SK-N-SH treated with all-trans-retinoic acid at 6 μM for 48 hours (cell line): ENCODE measurements at places on chromosomes 2 and 18.

GRCh38 chr18:77749089-77749488, 499.4 kb downstream of the GALR1 start:
- ATAC-seq: no peak

DNA sequence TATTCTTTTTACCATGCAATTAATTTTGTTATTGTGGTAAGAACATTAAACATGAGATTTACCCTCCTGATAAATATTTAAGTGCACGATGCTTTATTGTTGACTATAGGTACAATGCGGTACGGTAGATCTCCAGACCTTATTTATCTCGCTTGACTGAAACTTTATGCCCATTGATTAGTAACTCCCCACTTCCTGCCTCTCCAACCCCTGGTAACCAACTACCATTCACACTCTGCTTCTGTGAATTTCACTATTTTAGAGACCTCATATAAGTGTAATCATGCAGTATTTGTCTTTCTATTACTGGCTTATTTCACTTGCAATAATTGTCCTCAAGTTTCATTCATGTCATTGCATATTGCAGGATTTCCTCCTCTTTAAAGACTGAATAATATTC, 195.7 kb upstream of the ID2 start:
- no peak for ATAC-seq

DNA sequence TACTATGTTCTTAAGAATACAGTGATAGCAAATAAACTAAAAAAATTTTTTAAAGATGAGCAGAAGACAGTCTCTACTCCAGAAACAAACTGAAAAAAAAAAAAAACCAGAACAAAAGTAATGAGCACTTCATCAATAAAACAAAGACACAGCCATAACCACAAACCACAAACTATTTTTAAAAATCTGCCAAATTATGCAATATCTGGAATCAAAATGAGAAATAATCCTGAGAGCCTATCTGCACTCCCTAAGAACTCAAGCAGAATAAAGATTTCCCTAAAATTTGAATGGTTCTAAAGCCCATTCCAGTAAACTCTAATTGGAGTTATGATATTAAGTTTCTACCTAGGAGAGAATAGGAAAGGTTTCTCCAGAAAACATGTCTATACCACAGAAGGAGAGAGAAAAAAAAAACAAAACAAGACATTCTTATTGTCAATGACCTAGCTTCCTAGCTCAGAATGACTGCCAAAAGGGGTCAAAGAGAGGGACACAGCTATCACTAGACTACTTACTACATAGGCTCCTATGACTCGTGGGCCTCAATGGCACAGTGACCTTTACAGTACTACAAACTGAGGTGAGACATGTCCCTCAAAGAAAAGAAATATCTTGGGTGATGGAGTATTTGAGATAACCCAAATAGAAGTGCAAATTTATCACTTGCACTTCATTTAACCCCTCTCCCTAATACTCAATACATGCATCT, 262.8 kb downstream of the ZEB2 start:
- no peak for ATAC-seq

DNA sequence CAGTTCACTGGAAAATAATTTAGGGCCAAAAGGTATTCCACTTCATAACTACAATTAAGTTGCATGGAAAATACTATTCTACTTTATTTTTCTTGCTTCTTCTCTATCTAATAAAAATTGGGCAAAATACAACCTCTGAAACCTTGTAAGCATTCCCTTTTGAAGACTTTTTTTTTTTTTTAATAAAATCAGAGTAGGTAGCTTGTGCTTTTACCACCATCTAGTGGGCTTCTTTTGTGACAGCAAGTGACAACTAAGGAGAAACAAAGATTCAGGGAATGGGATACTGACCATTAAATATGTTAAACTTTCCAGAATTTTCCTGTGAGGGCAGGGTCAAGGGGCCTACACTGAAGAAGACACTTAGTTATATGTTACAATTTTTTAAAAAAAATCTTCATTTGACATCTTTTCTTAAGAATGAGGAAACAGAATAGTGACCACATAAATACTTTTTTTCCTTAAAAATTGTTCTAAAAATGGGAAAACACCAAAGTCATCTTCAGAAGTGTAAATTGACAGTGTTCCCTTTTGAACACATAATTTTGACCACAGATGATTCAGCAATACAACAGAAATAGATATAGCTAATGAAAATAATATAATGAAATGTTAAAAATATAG, 1183.2 kb upstream of the ACVR2A start:
- peak; percentile 40; the same call in 1 of the 3 replicates for ATAC-seq

GRCh38 chr2:138649571-138649970, 130.6 kb downstream of the NXPH2 start:
- ATAC-seq: no peak

DNA sequence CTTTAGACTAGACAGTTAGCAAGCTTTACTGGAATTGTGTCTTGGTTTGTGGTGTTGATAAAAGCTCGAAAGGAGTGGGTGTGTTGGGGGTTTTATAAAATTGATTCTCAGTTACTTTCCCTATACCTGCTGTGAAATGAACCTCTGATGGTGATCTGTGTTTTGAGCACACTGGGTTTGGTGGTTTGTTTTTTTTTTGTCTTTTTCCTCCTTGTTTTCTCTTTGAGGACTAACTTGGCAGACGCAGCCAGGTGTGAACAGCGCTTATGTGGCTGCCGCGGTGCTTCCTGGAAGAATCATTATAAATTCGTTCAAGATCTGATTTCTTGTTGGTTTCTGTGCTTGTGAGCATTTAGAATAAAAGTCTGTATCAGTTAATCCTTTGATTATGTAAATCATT, 28.5 kb downstream of the GRHL1 start:
- no peak for ATAC-seq

DNA sequence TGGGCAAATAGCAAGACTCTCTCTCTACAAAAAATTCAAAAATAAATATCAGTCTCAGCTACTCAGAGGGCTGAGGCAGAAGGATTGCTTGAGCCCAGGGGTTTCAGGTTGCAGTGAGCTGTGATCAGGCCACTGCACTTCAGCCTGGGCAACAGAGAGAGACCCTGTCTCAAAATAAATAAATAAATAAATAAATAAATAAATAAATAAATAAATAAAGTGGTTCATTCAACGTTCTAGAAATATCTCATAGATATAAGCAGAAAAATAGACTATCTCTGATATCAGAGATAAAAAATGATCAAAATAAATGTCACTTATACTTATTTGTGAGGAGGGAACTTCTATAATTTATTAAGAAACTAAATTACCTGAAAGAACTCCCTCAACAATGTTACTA, 480.9 kb downstream of the FBXO15 start:
- no peak for ATAC-seq

- ATAC-seq: peak; percentile 40
Observed at GRCh38 chr2:44548221-44549098, 186.7 kb downstream of the CAMKMT start.

DNA sequence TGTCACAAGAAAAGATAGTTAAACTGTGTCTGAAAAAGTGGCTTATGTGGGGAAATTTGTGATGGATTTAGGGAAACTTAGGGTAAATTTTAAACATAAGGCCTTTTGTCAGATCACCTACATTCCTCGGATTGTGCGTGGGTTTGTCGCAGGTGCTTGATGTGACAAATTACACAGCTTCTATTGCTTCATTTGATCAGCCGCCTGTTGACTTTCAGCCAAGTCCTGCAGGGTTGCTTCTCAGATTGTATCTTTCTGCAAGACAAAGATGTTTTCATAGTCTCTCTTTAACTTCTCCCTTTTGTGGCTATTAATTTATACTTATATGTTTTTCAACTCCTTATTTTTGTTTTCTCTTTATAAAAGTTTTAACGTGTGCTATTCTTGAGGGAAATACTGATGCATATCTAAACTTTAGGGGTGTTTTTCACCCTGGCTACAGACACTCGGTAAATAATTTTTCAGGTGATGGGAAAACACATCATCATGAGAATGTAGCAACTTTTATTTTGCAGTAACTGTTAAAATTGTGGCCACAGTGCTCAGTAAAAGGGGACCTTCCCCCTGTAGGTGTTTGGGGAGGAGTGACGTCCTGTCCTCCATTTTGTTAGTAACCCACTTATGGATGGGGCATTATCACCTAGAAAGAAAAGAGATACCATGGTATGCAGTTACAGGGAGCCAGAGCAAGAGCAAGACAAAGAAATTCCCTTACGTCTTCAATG, 31.4 kb downstream of the GALM start:
- ATAC-seq: no peak

GRCh38 chr2:54048117-54048785, 67.2 kb upstream of the ACYP2 start:
- ATAC-seq: no peak

GRCh38 chr2:75808793-75809535, 98.2 kb upstream of the GCFC2 start:
- no peak for ATAC-seq
